ENCODE measurements at places on chromosomes 11 and 22.
A peak's percentile ranks its signal among the peaks of the same experiment; 100 is the strongest.

DNA sequence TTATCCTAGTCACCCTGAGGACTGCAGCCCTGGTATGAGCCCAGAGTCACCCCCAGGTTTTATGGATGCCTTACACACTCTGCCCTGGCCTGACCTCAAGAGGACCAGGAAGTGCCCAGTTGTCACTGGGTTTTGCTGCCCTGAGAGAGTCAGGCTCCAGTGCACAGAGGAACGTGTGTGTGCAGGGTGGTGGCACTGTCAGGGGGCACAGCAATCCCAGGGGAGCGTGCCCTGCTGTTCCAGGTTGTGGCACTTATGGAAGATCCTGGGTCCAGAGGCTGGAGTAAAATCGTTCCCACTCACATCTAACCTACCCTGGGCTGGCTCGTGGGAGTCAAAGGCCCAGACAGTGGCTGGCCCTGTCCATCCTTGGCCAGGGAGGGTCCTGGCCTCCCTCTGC, 7.6 kb downstream of the APOBEC3A start:
- no peak for DNase-seq

GRCh38 chr22:22914726-22915669, 27.4 kb downstream of the IGLL5 start:
- DNase-seq: no peak

- no peak for DNase-seq
Observed at GRCh38 chr11:82967381-82967780, 65.8 kb downstream of the DDIAS start.

DNA sequence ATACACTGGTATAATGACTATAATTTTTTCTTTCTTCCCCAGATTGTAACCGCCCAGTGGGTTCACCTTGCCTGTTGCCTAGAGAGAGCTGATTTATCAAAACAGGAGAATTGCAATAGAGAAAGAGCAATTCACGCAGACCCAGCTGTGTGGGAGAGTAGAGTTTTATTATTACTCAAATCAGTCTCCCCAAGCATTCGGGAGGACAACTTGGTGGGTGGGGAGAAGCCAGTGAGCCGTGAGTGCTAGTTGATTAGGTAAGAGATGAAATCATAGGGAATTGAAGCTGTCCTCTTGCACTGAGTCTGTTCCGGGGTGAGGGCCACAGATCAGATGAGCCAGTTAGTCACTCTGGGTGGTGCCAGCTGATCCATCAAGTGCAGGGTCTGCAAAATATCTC, 73.2 kb downstream of the SLC35F2 start:
- DNase-seq: no peak

DNA sequence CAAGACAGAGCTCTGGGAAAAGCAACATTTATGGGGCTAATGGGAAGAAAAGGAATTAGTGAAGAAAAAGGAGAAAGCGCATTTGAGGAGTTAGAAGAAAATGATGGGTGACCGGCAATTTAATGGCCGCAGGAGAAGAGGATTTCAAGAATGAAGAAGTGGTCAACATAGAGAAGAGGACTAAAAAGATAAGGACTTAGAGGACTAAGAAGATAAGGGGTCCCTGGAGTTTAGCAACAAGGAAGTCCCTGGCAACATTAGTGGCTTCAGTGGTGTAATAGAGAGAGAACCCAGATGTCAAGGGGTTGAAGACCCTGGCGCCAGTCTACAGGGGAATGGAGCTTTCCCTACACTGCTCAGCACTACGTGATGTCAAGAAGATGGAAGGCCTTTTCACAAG, 32.3 kb downstream of the WEE1 start:
- DNase-seq: no peak

DNA sequence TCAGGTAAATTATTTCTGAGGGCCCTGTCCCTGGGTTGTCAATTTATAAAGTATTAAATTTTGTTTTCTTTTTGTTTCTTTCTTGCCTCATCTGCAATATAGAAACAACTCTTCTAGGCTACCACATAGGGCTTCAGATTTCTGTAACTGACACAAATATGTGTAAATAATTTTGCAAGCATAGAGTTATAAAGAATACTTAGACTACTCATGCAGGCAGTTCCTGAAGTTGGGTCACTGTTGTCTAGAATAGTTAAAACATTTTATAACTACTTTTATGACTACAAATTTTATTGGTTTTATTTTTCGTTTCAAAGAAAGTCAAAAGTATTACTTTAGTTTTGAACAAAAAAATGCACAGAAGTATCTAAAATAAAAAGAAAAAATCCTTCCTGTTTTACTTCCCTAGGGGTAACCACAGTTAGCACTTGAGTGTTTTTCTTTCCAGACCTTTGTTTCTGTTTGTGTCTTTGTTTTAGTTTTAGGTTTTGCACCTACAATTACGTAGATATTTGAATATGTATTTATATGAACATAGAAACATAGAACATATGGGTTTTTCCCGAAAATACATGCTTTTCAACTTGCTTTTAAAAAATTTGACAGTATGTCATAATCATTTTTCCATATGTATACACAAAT, 12.4 kb upstream of the TMEM123 start:
- no peak for DNase-seq

DNA sequence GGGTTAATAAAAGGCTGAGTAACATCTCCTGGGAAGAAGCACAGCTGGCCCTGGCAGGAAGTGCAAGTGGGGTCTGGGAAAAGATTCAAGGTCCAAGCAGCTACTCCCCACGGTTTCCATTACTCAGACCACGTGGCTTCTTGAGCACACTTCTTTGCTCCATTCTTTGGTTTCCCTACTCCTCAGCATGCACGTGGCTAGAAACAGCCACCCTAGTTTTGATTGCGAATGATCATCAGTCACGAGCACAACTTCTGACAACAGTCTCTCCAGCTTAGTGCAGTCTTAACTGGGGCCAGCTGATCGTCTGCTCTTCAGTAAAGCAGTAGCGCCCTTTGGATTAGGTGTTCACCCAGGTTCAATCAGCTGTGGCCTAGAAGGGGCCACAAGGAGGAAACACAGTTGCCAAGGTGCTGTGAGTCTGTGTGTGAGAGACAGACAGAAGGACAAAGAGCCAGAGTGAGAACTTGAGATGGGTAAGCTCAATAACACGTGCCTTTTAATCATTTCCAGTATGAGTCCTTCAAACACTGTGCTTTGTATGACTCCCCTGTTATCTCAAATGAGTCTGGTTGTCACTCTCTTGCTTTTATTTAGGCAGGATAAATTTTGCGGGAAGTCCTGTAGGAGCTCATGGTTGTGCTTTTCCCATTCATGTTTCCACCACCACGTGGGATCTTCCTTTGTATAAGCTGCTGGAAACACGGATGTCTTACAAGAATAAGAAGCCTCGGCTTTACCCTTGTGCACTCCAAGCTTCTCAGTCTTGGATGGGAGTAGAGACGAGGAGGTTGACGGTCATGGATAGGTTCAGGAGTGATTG, 901 bp upstream of the PARVA start:
- DNase-seq: no peak

DNA sequence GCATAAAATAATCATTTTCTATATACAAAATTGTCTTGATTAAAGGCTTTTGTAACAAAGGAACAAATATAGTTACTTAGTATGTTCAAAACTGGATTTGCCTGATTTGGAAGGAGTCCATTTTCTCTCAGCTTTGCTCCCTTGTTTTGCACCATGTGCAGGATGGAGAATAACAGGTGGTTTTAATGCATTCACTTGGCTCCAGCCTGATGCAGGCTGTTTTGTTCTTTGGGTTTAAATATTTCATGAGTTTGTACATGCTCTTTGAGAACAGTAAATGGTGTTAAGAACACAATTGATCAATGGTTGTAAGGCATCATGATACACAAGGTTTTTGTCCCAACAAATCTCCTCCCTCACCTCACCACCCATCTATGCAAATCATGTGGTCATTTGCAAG, 886.9 kb upstream of the CCDC90B start:
- no peak for DNase-seq

- DNase-seq: no peak
Observed at GRCh38 chr11:64892838-64893193, 14.4 kb upstream of the EHD1 start.

- no peak for DNase-seq
Observed at GRCh38 chr22:47987885-47988515, 1225.5 kb downstream of the TBC1D22A start.

DNA sequence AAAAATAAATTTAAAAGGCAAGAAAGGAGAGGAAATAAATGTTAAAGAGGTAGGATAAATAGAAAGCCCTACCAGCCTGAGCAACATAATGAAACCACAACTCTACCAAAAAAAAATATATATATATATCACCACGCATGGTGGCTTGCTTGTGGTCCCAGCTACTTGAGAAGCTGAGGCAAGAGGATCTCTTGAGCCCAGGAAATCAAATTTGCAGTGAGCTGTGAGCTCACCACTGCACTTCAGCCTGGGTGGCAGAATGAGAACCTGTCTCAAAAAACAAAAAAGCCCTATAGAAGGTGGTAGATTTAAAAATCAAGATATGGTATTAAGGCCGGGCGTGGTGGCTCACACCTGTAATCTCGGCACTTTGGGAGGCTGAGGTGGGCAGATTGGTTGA, 10.5 kb downstream of the NUCB2 start:
- DNase-seq: peak; percentile 41

- DNase-seq: no peak
Observed at GRCh38 chr11:130456286-130456685, 7.8 kb downstream of the ADAMTS15 start.

DNA sequence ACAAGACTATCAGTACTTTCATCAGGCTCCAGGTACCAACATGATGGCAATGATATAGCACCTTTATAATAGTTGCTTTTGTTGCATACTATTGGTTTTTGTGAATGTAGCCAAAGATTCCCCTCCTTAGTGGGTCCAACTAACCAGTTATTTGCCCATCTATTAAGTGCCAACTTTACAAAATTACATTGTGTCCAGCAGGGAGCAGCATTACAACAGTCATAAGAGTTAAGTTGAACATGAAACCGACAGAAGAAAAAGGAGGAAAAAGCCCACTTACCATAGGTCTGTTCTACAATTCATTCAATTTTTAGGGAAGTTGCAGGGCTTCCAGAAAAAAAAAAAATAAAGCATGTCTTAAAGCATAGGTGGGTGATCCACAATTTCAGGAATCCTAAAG, 21.6 kb downstream of the IMMP1L start:
- DNase-seq: peak; percentile 24

DNA sequence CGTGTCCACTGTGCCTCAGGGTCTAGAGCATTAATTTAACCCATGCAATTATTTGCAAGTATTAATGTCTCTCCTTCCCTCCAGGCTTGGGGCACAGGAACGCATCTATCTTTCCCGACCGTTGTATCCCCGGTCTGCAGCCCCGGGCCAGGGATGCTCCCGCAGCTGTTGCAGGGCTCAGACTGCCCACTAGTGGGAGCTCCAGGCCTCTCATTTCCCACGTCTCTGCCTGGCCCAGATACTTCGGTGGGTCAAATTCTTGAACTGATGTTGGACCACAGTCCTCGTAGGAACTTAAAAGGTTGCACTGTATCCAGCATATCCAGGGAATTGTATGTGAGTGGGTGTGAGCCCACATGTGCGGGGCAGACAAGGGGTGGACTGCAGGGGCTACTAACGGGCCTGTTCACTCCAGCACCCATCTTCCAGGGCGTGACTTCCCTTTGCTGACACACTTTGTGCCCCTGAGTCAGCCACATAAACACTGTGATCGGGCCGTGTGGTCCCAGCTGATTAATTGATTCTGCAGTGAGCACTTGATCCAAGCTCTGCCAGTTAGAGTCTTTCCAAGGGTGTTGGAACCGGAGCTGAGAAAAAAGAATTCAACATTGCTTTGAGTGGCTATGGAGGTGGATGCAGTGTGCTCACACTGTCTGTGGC, 451.3 kb downstream of the TBC1D22A start:
- no peak for DNase-seq

- DNase-seq: no peak
Observed at GRCh38 chr11:128179039-128179438, 408.3 kb downstream of the ETS1 start.

DNA sequence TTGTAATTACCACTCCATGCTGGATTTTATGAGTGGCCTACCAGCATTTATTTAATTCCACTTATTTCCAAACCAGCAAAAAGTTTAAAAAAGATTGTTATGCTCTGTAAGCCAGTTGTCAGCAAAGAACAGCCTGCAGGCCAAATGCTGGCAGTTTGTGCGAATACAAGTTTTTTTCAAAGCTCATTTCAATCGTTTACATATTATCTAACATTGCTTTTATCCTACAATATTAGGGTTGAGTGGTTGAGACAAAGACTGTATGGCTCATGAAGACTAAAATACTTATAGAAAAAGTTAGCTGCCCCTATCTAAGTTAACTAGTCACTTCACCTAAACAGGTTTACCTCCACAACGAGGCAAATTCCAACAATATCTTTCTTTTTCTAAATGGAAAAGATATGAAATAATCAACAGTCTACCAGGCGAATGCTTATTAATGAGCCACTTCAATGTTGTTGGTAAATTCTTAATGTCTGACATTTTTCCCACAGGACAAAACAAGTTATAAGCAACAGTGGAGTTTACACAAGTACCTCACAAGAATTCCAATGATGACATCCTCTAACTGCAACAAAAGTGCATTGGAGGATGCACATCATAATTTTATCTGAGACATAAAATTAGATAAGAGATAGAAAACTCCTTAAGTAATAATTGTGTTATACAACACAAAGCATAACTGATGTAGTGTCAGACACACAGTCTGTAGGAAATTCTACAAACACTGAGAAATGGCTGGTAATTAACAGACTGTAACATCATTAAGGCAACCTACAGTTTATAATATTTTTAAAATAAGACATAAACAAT, 35.8 kb upstream of the POU2AF2 start:
- no peak for DNase-seq

DNA sequence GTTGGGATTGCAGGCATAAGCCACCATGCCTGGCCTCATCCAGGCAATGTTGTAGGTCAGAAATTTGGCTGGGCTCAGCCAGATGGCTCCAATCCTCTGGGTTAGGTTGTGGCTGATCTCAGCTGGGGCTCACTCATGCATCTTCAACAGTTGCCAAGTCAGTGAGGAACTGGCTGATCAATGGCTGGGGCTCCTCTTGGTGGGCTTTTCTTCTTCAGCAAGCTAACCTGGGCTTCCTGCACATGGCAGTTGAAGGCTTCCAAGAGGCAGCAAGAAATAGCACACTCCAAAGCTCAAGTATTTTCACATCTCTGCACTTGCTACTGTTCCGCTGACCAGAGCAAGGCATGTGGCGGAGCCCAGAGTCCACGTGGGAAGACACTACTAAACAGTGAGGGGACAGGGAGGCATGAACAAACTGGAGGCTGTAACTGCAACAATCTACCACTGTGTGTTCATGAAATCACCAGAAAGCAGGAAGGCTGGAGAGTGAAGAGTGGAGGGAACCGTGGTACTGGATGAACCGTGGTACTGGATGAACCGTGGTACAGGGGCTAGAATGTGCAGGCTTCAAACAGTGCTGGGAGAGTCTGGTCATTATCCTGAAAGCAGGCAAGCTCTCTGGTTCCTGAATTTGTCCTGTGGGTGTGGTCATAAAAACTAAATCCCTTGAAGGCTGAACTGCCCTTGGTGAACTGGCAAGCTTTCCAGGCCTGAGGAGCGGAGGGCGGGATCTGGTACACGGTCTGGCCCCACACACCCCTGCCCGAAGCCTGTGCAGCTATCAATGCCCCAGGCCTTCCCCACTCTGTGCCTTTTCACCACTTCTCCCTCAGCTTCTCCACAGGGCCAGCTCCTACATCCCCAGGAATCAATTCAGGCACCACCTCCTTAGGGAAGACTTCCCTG, 20.2 kb downstream of the CHST1 start:
- no peak for DNase-seq

- no peak for DNase-seq
Observed at GRCh38 chr11:4607096-4607495, 935 bp downstream of the TRIM68 start.

Data from naive thymus-derived CD8-positive, alpha-beta T cell (primary cell).